ENCODE measurements at places on chromosomes 6 and 20.
A peak's percentile ranks its signal among the peaks of the same experiment; 100 is the strongest.

- no peak for DNase-seq
Measured at GRCh38 chr20:3797592-3798372, 1.7 kb downstream of the CDC25B start.

DNA sequence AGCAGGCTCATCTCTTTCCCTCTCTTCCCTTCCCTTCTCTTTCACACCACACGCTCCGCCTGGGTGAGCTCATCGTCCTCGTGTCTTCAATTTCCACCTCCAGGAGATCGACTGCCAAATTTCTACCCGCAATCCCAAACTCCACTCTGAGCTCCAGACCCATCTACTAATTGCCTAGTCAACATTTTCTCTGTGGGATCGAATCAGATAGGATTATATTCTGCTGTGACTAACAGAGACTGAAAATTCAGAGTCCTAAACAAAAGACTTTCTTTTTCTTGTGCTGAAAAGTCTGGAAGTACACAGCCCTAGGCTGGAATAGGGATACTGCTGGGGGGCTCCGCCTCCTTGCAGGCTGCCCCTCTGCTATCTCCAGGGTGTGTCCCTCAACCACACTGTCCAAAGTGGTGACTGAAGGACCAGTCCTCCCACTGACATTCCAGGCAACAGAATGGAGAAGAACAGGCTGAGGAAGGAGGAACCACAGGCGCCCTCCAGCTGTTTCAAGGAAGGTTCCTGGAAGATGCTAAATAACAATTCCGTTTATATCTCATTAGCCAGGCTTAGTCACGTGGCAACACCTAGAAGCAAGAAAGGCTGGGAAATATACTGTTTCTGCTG, 5.0 kb upstream of the HSPA12B start:
- peak; percentile 61 for DNase-seq

DNA sequence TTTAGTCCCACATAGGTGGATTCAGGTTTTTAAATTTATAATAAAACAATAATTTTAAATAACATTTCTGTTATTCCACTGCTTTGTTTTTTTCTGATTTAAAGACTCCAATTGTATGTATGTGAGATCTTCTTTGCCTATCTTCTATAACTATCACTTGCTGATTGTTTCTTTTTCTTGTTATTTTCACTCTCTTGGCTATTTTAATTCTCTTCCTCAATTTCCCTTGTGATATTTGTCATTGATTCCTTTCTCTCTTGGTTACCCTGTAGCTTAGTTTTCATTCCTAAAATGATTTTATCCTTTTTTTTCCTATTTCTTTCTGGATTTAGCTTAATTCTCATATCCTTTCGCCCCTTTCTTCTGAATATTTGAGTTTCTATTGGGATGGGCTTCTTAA, 227.3 kb upstream of the TENT5A start:
- DNase-seq = no peak

- no peak for DNase-seq
Measured at GRCh38 chr6:115999235-115999634, 61.5 kb downstream of the FRK start.

DNA sequence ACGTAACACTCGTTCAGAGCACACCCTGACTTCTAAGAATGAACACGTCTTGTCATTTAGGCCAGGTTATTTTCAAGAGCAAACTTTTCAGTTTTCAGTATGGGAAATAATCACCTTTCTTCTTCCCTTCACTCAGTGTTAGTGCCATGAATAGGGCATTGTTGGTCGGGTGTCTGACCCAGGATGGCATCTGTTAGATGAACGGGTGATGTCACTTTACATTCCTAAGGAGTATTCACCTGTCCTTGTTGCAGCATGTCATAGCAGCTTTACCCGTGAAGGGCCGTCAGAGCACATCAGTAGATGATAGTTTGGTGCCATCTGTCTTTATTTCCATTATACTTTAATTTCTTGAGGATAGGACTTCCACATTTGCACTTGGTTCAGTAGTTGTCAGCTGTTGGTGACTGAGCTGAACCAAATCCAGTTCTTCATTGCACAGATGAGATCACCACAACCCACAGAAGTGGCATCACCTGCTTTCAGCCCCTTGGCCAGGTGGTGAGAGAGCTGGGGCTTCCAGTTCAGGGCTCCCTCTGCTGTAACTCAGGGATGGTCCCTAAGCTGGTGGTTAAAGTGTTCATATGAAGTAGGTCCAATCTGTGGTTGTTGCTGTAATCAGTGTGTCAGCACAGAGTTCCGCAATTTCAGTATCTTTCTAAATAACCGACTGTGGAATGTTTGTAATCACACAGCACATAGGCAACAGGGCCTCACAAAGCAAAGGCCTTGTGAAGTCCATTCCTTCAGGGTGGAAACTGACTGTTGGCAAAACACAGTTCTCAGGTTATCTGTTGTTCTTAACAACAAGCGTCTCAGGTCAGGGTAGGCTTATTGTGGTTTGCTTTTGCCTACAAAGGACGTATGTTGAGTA, 68.2 kb downstream of the FAM120B start:
- DNase-seq = no peak
